ENCODE measurements at places on chromosomes 3 and 15.

DNA sequence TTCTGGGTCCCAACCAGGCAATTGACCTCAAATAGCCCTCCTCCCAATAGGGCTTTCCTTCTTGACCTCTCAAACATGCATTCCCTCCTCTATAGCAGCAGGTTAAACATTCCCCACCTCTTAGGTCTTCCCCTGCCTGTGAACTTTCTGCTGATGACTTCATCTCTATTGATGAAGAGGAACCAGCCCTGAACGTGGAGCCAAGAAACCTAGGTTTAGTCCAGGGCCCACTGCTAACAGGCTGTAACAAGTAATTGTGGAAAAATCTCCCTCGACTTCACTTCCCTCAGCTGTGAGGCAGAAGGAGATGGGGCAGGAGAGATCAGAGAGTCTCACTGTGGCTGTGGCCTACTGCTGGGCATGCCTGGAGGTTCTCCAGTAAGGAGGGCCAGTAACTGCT, 24.7 kb downstream of the ILDR1 start:
- DNase-seq, result no peak

- DNase-seq, result peak; percentile 87
Observed at GRCh38 chr3:36707623-36708409, 56.5 kb downstream of the DCLK3 start.

GRCh38 chr15:45198337-45199135, 10.8 kb upstream of the SHF start:
- DNase-seq, result peak; percentile 95

- DNase-seq, result peak; percentile 19
Observed at GRCh38 chr3:8532251-8532871, 30.7 kb downstream of the LMCD1 start.

GRCh38 chr3:129745253-129745652, 138.8 kb upstream of the PLXND1 start:
- DNase-seq, result no peak

GRCh38 chr3:4986782-4987537, 7.7 kb downstream of the BHLHE40 start:
- peak; percentile 99 for DNase-seq

DNA sequence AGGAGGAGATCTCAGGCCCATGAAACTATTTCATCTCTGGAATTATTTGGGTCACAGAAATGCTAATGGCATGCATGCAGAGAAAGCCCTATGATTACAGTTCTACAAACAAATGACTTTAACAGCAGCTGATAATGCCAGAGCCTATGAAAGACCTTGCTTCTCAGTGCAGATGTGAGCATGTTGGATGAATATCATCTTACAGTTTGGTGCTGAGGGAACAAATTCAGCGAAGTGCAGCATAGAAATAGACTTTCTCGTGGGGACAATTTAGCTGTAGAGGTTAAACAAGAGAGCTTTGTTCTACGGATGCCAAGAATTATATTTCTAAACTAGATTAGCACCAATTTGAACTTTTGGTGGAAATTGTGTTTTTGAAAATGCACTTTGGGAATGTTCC, 27.7 kb downstream of the PTX3 start:
- DNase-seq, result no peak

GRCh38 chr3:57556459-57557084, 498 bp downstream of the PDE12 start:
- peak; percentile 40 for DNase-seq

GRCh38 chr15:34188711-34189110, 21.2 kb downstream of the KATNBL1 start:
- DNase-seq, result no peak

- DNase-seq, result no peak
Observed at GRCh38 chr15:73530649-73531048, 87.7 kb downstream of the REC114 start.

GRCh38 chr3:126261037-126261436, 80.7 kb upstream of the ALDH1L1 start:
- peak; percentile 42 for DNase-seq

DNA sequence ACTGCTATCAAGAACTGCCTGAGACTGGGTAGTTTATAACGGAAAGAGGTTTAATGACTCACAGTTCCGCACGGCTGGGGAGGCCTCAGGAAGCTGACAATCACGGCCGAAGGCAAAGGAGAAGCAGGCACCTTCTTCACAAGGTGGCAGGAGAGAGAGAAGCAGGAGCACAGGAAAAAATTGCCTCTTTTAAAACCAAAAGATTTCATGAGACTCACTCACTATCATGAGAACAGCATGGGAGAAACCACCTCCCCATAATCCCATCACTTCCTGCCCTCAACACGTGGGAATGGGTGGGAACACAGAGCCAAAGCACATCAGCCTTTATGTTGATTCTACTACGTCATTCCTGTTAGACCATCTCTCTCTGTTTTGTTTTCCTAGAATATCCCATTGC, 650.9 kb upstream of the SEMA6D start:
- no peak for DNase-seq

GRCh38 chr3:3053974-3054373, 56.2 kb downstream of the IL5RA start:
- DNase-seq, result no peak

DNA sequence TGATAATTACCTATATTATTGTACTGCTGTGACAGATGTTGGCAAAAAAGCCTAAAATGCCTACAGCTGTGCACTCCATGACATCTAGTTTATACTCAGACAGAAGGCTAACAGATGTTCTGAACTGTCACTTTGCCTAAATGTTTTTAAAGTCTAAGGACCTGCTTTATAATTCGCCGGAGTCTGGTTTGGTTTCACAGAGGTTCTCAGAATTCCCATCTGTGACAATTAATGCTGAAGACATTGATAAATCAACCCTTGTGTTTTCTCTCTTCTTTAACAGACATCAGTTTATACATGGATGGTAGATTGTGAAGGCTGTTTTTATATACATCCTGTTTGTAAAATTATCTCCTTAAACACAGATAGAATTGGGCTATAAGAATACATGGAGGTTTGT, 19.8 kb upstream of the SOX2 start:
- no peak for DNase-seq

- DNase-seq, result no peak
Observed at GRCh38 chr3:32840086-32840841, 22.5 kb downstream of the TRIM71 start.

DNA sequence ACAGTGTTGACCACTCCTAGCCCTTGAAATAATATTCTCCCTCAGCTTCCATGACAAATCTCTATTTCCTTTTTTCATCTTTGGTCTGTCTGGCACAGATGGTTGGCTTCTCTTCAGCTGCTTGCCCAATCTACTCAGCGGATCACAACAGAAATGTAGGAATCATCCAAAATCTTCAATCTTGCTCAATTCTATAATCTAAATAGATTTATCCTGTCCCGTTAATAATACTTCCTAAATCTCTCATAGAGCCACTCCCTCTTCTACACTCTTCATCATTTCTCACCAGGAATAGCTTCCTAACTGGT, 3.8 kb downstream of the PEAK1 start:
- DNase-seq, result no peak

DNA sequence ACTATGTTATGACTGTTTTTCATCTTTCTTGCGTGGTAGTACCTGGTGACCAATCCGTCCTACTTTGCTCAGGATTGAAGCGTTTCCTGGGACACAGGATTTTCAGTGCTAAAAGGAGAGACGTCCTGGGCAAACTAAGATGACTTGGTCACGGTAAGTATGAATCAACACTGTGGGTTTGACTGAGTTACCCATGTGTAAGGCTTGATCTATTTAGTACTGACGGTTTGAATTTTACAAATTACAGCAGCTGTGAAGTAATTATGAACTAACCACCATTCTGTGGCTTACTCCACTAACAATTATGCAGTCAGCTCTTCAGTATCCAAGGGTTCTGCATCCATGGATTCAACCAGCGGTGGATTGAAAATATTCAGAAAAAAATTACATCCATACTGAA, 172.9 kb upstream of the FEZF2 start:
- DNase-seq, result no peak

- peak; percentile 19 for DNase-seq
Observed at GRCh38 chr15:76576523-76577279, 240.1 kb downstream of the ISL2 start.

DNA sequence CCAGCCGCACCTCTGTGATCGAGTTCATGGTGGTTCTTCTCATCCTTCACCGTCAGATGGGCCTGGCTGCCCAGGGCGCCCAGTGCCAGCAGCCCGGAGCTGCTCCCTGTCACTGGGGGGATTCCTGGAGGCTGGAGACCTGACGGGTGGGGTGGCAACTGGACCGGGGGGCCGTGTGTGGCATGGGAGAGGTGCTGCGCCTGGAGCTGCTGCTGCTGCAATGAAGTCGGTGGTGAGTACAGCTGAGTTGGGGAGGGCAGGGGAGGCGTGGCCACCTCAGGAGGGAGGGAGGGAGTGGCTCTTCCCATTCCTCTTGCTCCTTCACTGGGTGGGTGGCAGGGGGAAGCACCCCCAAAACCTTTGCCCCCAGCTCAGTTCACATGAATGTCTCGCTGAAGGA, 31.7 kb downstream of the TLE3 start:
- DNase-seq, result no peak

DNA sequence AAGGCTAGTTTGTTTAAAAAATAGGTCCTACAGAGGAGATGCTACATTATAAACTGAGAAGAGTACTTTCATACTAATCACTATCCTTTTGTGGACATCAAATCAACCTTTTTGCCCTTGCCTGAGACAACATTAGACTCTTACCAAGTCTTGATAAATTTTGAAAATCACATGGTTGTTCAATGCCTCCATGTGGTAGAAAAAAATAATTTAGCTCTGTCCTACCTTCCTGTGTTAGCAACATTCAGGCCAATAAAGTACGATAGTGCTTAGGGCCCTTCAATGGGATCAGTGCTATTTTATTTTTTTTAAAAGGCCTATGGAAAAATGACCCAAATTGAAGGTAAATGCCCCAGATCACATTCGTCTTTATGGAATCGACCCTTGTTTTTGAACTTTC, 5.0 kb upstream of the UBE2E1 start:
- DNase-seq, result peak; percentile 19

GRCh38 chr15:52013151-52013791, 5.7 kb upstream of the MAPK6 start:
- DNase-seq, result peak; percentile 71

- DNase-seq, result peak; percentile 72
Observed at GRCh38 chr3:52220380-52221026, 4.9 kb downstream of the TLR9 start.

DNA sequence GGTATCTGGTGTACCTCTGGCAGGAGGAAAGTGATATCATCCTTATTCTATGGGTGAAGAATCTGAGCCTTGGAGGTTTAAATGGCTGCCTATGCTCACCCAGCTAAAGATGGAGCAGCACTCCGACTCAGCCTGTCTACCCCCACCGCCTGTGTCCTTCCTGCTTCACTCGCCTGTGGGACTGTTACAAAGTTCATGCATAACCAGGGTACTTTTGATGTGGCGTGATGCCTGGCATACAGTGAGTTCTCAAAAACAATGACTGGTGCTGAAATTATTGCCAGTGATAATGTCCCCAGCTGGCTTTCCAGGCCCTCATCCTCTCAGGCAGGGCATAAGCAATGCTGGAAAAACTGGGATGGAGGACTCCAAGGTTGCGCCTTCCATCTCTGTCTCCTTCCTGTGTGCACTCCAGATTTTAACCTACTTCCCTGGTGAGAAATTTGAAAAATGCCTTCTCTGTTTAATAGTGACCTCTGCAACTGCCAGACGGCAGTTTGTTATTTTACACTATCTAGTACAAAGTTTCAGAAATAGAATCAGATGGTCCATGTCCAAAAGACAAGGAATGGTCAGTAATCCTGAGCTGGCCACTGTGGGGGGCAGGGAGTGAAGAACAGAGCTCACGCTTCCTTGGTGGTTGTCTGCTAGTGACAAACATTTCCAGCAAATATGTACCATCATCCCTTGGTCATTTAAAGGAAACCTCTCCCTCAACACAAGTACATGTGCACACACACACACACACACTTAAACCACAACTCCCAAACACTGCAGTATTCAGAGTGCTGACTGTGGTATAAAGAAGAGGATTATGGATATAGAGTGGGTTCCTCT, 86.5 kb upstream of the NMNAT3 start:
- DNase-seq, result no peak

DNA sequence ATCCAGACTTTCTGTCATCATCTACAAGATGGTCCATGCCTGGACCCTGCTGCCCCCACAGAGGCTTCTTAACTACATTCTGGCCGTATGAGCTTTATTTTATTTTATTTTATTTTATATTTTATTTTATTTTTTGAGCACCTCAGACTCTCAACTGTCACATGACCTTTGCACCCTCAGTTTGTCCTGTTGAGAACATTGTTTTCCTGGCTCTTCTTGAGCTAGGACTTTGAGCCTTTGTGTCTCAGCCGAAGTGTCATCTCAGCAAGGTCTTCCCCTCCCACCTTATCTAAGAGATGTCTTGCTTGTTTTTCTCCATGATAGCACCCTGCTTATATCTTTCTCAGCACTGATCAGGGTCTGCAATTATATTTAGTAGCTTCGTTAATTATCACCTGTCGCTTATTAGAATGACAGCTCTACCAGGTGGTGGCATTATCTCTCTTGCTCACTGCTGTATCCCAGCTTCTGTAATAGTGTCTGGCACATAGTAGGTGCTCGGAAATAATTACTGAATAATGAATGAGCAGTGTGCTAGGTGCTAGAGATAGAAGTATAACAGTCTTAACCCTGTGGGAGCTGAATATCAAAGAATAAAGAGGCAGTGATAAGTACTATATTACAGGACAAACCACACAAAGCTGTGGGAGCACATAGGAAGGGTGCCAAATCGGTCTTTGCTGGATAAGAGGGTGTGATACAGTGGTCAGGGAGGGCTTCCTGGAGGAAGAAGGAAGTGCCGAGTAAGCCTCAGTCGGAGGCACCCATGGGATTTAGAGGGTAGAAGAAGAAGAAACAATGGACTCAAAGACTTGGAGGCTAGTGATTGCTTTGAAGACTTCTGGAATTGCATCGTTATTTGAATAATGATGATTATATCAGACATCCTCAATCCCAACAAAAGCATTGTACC, 136.2 kb downstream of the ITPR1 start:
- no peak for DNase-seq

- DNase-seq, result no peak
Observed at GRCh38 chr15:63365273-63365680, 16.4 kb downstream of the CA12 start.

DNA sequence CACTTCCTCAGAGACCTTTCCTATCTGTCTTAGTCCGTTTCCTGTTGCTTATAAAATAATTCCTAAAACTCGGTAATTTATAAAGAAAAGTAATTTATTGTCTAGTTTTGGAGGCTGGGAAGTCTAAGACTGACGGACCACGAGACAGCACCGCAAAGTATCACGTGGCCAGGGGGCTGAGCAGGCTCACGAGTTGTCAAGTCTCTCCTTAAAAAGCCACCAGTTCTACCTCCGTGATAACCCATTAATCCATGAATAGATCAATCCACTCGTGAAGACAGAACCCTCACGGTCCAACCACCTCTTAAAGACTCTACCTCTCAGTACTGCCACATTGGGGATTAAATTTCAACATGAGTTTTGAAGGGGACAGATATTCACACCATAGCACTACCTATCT, 821 bp downstream of the LINS1 start:
- DNase-seq, result peak; percentile 32

DNA sequence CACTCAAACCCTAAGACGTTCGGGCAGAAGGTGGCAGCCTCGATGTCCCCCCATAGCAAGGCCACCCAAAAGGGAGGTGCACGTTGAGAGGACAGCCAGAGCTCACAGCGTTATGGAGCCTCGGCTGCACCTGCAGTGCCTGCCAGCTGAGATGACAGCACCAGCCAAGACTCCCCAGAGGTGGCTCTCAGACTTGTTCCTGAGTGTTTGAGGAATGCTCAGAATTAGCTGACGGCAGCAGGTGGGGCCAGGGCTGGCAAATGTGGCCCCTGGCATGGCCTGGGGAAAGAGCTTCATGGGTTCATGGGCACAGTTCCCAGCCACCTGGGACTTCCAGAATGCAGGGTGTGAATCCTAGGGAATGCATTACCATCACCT, 177.8 kb downstream of the KLF13 start:
- DNase-seq, result peak; percentile 56

- DNase-seq, result no peak
Observed at GRCh38 chr3:152300029-152300731, 31.5 kb downstream of the MBNL1 start.
